ENCODE measurements at places on chromosomes 7 and 10.

- no peak for DNase-seq
Observed at GRCh38 chr7:81298951-81299666, 380.3 kb upstream of the SEMA3C start.

GRCh38 chr10:58352956-58353610, 18.3 kb downstream of the UBE2D1 start:
- no peak for DNase-seq

DNA sequence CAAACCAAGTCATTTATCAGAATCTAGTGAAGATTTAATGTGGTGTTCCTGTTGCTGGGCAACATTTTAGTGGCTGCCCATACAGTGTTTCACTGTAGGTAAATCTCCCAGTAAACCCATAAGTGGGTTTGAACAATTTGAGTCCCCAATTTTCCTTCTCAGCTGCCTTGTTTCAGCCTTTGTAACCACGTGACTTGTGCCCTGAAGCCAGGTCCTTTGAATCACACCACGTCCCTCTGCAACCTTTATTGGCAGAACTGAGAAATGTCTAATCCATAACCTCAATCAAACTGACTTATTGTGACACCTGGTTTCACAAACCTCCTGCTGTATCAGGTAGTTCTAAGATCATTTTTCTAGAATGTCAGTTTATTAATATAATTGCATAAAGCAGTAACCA, 30.1 kb downstream of the SND1 start:
- no peak for DNase-seq

DNA sequence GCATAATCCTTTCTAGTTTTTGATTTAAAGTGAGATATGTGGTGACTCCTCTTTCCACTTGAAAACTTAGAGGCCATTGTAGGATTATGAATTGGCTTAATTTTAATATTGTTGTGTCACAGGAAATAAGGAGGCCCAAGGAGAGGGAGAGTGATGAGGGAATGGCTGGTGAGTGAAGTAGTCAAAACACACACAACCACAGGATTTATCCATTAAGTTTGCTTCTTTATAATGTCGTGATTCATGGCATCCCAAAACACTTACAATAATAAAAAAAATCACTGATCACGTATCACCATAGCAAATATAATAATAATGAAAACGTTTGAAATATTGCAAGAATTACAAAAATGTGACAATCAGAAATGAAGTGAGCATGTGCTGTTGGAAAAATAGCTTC, 1215.5 kb upstream of the LRRTM3 start:
- no peak for DNase-seq

DNA sequence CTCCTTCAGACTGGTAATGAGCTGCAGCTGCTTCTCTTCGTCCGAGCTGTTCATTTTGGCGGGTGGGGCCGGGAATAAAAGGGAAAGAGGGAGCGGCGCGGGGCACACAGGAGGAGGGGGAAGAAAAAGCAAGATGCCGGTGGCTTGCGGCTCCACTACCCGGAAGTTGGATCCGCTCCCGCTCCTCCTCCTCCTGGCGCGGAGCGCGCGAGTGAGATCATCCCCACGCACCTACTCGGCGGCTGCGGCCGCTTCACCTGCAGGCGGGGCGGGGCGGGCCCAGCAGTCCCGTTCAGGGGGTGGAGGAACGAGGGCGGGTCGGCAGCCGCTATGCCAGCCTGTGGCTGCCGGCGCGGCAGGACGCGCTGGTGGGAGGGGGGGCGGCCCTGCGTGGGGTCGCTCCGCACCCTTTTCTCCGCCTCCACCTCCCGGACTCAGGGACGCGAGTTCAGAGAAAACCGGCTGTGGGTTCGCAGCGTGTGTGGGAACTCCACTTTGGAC, at the start of gene SHTN1:
Gene SHTN1 (minus strand): TSS at position 162 of the 501 bp plus-strand sequence. CDS start 108 bp downstream, at position 54.
- DNase-seq, result no peak

DNA sequence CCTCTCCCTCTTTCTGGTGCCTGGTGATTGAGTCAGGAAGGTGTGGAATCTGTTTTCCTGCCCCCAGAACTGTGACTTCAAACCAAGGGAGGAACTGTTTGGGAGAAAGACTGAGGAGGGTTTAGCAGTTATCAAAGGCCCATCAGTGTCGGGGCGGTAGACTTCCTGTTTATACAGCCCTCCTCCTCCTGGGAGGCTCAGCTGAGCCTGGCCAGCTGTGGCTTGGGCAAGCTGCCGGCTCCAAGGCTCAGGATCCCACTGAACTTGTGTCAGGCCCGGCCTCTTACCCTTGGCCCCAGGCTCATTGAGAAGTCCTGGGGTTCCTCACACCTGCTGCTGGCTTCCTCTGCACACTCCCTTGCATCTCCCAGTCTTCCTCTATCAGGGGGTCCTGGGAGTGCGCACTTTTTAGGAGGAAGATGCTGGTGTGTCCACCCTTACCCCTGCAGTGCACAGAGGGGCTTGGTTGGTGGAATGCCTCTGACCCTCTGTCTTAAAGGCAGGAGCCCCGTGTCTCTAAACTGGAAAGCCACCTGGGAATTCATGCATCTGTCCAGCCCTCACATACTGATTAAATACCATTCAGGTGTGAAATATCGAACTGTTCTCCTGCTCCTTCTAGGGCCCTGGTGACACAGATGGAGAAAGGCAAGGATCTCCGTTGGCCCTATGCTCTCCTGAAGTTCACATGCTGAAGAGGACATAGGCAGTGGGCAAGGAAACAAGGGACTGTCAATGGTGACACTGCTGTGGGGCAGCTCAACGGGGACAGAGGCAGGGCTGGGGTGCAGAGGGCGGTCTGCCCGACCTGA, 32.4 kb downstream of the CXCL12 start:
- no peak for DNase-seq

DNA sequence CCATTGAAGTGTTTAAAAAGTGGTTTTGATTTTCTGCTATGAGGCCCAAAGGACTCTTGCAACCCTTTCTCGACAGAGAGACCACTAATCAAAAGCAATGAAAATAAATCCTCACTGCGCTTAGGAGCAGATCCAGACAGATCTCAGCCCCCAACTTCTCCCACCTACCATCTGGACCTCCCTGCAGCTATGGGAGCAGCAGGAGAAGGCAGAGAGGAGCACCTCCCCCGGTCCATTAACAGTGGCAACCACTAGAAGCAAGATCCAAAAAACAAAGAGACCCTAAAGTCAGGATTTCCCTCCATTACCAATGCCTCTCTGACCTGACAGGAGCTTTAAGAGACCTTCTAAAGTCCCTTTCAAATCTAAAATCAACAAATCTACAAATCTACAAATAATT, 99.0 kb upstream of the LSM8 start:
- DNase-seq, result no peak

GRCh38 chr7:45192621-45193041, 35.0 kb downstream of the RAMP3 start:
- DNase-seq, result no peak

GRCh38 chr7:94449151-94449725, 54.5 kb downstream of the COL1A2 start:
- no peak for DNase-seq

DNA sequence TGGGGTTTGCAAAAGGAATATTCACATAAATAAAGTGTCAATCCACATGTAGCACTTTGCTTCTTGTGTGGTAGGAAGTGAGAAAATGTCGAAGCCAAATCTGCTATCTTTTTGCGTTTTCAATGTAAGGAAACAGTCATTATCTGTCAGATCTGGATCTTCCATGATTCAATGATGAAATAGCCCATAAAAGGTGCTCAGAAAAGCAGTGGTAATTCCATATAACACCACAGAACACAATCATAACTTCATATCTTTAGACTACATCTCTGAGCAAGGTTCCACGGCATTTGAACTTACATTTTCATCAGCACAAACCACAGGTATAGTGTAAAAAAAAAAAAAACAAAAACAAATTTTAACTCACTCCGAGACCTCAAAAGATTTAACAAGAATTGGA, 39.9 kb upstream of the EGR2 start:
- no peak for DNase-seq

DNA sequence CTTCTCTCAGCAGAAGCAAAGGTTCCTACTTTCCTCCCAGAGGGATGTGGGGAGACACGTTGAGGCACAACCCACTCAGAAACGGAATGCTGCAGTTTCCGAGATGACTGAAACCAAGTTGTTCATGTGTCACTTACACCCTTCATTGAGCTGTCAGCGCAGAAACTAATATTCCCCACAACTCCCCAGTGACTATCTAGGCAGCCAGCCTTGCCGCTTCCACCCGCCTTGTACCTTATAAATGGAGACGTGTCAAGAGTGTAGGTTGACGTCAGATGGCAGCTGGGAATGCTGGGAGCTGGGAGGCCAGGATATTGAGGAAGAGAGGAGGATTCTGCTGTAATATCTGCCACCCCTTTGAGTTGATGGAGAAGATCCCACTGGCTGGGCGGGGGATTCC, 15.1 kb downstream of the GPR26 start:
- DNase-seq, result no peak

GRCh38 chr7:25311346-25311745, 83.1 kb upstream of the NPVF start:
- DNase-seq, result no peak

- DNase-seq, result no peak
Observed at GRCh38 chr7:37212051-37212450, 236.6 kb downstream of the ELMO1 start.

- DNase-seq, result no peak
Observed at GRCh38 chr7:101367676-101368075, 5.0 kb downstream of the COL26A1 start.

DNA sequence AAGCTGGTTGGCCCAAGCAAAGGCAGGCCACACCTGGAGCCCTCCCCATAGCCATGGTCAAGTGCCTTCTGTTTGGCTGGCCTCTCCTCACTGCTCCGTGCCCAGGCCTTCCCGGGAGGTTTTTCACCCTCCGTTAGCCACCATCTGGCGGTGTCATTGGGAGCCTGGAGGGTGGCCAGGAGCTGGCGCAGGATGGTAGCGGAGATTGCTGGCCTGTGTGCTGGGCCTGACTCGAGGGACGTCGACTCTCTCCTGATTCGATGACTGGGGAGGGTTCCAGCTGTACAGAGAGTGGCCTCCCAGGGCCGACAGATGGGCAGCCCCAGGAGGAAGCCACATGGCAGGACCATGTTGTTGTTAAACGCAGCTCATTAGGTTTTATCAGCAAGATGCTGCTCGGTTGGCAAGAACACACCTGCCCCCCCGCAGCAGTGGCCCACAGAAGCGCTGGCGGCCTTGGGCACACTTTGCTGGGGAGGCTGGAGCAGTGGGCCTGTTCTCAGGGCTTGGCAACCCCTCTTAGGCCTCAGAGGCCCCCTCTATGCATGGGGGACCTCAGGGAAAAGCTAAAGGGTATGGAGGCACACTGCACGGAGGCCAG, 64.0 kb upstream of the CACUL1 start:
- no peak for DNase-seq

DNA sequence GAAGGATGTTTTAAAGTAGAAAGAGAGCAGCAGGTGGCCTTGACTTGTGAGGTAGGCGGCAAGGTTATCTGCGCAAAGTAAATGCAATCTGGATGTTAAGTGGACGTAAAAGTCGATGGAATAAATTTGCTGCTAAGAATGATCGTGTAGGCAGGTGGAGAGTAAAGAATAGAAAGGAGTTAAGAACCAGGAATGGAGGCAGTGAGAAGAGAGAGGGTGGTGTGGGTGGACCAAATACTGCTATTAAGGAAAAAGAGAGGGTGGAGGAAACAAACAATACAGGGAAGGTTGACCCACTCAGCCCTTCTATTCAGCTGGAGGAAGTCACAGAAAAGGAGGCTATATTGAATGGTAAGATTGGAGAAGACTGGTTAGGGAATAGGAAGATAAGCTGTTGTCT, 1.9 kb upstream of the CUL1 start:
- no peak for DNase-seq

- no peak for DNase-seq
Observed at GRCh38 chr10:103605359-103606096, 112.0 kb downstream of the NEURL1 start.

DNA sequence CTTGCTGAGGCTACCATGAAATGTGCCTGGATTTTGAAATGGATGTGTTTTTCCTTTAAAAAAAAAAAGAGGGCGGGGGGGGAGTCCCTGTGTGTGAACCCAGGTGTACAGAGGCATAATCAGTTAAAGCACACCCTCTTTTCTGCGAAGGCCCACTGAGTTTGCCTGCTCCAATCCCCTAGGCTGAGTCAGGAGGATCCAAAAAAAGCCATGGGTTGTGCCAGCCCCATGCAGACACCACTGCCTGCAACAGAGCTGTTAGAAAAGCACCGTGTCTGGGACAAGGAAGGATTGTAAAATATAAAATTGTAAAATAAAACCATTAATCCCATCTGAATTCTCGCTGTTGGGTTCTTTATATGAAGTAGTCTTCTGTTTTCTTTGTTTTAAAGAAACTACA, 217.9 kb downstream of the ADAM12 start:
- DNase-seq, result no peak

DNA sequence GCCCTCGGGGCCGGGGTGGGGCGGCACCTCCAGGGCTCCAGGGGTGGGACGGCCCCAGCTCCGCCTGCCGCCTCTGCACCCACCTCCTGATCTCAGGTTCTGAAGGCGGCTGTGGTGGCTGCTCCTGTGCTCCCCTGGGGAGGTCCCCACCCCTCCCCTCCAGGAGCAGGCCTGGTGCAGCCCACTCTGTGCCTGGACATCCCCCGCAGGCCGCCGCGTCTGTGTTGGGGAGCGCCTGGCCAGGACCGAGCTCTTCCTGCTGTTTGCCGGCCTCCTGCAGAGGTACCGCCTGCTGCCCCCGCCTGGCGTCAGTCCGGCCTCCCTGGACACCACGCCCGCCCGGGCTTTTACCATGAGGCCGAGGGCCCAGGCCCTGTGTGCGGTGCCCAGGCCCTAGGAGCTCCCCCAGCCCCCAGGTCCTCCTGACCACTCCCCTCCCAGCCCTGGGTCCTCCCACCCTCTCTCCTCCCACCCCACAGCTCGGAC, 5.5 kb downstream of the CYP2W1 start:
- no peak for DNase-seq

DNA sequence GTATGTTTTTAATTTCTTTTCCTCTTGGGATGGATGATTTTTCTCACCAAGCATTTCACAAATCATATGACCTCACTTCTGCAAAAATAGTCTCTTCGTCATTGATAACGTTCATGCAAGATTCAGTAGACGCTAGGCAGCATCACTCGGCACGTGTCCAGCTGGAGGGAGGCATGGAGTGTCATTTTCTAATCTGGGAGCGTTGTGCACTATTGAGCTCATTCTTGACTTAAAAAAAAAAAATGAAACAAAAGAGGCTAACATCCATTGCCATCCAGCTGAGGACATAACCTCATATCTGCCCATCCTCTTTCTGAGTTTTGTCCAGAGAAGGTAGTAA, 56.2 kb downstream of the COL17A1 start:
- no peak for DNase-seq

DNA sequence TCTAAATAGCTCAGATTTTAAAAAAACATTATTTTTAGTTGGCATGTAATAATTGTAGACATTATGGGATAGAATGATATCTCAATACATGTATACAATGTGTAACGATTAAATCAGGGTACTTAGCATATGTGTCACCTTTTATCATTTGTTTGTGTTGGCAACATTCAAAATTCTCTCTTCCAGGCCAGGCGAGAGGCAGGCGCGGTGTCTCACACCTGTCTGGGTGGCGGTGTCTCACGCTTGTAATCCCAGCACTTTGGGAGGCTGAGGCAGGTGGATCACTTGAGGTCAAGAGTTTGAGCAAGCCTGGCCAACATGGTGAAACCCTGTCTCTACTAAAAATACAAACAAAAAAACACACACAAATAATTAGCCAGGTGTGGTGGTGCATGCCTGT, 151.7 kb downstream of the RTKN2 start:
- no peak for DNase-seq
